ENCODE measurements at places on chromosomes 3 and 15.

DNA sequence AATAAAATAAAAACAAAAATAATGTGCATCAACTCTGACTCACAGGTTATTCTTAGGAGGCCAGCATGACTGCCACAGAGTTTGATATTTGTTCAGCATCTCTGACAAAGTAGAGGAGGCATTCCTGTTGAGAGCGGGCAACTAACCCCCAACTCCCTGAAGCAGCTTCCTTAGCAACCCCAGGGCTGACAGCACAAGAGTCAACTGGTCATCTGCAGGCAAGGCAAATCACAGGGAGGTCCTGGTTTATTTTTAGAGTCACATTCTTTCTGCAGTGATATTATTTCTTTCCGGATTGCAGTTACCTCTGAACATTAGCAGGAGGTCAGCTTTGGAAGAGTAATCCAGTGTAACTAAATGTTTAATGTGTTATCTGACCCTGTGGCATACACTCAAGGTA is 273.0 kb downstream of the PLCL2 start:
- DNase-seq, result no peak

DNA sequence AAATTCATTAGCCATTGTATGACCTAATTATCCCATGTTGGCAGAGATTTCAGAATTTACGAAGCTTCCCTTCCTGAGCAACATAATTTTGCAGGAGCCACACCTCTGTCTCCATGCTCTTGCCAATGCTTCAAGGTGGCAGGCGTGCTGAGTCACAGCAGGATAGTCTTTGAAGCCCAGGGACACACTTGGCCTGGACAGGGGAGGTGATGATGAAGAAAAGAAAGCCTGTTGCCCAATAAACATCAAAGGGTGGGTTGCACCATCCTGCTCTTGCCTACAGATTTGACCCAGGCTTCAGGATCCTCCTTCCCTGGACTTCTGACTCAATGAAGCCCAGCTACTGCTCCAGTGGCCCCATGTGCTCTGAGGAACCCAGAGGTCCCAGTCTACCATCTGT is 117.1 kb downstream of the MINAR1 start:
- peak; percentile 17 for DNase-seq

DNA sequence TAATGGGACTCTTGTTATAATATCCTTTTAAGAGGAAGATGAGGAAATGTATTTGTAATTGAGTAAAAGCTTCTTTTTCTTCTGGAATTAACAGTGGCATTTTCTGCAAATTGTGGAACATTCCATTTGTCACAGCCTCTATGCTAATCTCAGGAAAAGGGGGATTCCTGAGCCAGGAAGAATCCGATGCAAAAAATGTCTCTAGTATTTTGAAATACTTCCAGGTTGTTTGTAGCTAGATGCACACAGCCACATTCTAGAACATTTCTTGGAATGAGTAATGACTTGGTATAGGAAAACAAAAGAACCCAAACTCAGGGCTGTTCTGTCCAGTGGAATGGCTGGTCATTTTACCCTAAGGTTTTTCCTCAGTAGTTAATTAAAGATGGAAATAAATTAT is 98.5 kb upstream of the SLC2A2 start:
- DNase-seq, result no peak

- DNase-seq, result no peak
Measured at GRCh38 chr3:55756976-55757375, 269.9 kb upstream of the WNT5A start.

- DNase-seq, result no peak
Measured at GRCh38 chr15:66761726-66762595, 59.9 kb downstream of the SMAD6 start.

- DNase-seq, result no peak
Measured at GRCh38 chr15:101614001-101614585, 38.1 kb downstream of the TM2D3 start.

DNA sequence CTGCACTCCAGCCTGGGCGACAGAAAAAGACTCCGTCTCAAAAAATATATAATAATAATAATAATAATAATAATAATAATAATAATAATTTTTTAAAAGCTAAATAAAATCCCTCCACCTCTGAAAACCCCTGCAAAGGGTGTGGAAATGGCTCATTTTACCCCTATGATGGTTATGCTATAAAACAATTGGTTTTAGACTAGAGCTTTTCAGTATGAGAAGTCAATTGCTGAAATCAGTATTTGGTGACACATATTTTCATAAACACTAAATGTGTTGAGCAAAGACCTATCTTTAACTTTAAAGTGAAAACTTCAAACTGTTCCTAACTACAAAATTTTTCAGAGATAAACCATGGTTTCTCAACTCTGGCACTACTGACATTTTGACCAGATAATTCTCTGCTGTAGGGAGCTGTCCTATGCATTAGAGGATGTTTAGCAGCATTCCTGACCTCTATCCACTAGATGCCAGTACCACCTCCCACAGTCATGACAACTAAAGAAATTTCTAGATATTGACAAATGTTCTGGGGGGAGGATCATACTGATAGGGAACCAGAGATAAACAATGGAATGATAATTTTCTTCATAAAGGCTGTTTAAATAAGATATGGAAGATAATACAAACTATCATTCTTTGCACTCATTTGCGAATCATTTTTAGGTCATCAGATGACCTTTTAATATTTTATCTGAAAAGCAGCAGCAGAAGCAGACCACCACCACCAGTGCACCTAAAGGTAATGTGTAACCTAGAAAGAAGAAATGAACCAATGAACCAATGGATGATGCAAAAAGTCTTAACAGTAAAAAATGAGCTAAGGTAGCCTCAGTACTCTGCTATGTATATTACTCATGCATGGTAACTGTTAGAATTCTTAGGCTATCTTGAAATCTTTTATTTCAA is 13.8 kb downstream of the PTPN9 start:
- no peak for DNase-seq

DNA sequence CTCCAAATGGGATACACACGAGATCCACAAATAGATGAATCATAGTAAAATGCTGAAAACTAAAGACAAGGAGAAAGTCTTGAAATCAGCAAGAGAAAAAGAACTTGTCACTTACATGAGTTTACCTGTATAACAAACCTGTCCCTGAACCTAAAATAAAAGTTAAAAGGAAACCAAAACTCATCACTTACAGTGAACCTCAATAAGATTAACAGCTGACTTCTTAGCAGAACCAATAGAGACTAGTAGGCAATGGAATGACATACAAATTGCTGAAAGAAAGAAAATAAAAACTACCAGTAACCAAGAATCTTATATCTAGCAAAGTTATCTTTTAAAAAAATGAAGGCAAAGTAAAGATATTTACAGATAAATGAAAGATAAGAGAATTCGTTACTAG is 27.4 kb downstream of the SEC22A start:
- peak; percentile 22 for DNase-seq

DNA sequence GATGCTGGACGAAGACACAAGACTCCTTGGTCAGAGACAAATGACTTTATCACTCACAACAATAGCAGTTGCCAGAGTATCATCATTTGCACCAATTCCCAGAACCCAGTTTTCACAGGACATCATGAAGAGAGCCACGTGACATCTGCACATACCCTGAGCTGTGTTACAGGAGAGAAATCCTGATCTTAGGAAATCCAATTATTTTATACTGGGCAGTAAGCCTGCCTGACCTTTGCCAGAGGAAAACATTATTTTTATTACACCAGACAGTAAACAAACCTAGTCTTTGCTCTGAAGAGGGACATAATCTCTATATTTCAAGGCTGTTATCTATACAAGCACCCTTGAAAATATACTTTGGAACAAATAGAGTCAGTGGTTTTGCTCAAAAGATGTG is 77.4 kb downstream of the ZBBX start:
- DNase-seq, result no peak

DNA sequence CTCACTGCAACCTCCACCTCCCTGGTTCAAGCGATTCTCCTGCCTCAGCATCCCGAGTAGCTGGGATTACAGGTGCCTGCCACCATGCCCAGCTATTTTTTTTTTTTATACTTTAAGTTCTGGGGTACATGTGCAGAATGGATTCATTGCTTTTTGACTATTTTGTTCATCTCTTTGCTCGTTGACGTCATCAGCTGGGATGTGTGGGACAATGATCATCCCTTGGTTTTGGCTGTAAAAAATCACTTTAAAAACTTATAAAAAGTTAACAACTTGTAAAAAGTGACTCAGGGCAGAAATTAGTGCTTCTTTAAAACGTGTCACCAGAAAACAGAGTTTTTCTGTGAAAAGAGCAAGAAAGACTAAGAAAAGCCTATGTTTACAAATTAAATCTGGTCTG is 37.8 kb downstream of the IGSF10 start:
- no peak for DNase-seq

- DNase-seq, result no peak
Measured at GRCh38 chr15:57961919-57962318, 103.6 kb downstream of the ALDH1A2 start.

- no peak for DNase-seq
Measured at GRCh38 chr3:117547956-117548550, 838.5 kb downstream of the TUSC7 start.

GRCh38 chr3:126816986-126817777 is 113.1 kb downstream of the CHCHD6 start:
- DNase-seq, result no peak

GRCh38 chr15:100663086-100663914 is 60.9 kb downstream of the ASB7 start:
- peak; percentile 56 for DNase-seq

GRCh38 chr3:33718595-33718907 is 497 bp upstream of the CLASP2 start:
- DNase-seq, result peak; percentile 20

DNA sequence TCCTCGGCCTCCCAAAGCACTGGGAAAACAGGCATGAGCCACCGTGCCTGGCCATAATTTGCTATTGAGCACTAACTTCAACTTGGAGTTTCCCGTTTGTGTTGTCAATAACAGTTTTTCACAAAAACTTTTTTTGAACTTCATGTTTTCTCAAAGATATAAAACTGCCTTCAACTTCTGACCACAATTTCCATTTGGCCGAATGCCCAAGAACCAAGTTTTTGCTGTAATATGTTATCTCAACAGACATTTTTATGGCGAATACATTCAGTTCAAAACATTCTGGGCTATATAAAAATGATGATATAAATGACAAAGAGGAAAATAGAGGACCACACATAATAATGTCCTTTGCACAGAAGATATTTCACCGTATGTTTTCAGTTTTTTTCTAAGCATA is 56.4 kb downstream of the NEDD4 start:
- DNase-seq, result no peak

GRCh38 chr3:149221783-149222517 is at the start of gene CP:
Gene CP (minus strand): TSS chr3:149221829. CDS start chr3:149221792, 37 bp downstream.
- no peak for DNase-seq

- DNase-seq, result no peak
Measured at GRCh38 chr15:93366387-93367100, 277.5 kb upstream of the RGMA start.

DNA sequence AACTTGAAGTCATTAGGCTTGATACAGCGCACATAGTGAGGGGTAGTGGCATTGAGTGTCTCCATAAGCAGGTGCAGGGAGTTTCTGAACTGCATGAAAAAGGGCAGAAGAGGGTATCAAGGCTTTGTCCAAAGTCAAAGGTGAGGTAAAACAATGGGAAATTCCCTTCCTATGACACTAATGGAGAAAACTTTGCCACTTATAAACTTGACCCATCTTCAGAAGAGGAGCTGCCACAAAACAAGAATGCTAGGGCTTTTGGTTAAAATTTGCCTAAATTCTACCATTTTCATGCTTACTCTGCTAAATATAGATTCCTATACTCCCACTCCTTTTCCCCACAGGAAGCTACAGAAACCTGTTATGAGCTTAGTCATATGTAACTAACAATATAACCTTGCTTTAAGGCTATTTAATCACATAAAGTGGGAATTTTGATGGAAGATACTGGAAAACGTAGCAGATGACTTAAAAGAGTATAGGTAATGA is 87.5 kb upstream of the MYO5C start:
- DNase-seq, result no peak

DNA sequence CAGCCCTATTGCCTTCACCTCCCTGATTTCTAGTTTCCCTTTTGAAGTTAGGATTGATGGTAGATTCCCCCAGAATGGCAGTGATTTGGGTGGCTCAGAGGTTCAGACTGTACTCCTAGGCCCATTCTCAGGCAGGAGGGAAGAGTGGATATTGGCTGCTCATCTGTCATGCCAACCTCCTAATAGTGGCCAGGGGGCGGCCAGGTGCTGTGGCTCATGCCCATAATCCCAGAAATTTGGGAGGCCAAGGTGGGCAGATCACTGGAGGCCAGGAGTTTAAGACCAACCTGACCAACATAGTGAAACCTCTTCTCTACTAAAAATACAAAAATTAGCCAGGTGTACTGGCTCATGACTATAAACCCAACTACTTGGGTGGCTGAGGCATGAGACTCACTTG is 11.3 kb downstream of the RRP9 start:
- no peak for DNase-seq

DNA sequence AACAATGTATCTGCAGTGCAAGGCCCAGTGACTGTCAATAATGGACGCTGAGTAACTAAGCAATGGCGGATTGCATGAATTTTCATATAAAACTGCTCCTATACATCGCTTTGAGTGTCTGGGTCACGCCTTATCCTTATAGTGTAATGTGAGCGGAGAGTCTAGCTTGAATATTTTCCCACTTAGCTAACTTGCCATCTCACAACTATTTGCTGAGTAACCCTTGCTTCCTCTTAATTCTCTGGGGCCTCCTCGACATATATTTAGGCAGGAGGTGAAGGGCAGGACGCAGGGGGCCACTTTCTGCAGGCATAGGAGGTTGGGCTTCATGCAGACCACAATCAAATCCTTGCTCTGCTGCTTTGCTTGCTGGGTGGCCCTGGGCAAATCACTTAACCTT is 24.0 kb downstream of the ST8SIA2 start:
- DNase-seq, result no peak

- DNase-seq, result no peak
Measured at GRCh38 chr3:18558507-18558906, 133.4 kb upstream of the SATB1 start.

DNA sequence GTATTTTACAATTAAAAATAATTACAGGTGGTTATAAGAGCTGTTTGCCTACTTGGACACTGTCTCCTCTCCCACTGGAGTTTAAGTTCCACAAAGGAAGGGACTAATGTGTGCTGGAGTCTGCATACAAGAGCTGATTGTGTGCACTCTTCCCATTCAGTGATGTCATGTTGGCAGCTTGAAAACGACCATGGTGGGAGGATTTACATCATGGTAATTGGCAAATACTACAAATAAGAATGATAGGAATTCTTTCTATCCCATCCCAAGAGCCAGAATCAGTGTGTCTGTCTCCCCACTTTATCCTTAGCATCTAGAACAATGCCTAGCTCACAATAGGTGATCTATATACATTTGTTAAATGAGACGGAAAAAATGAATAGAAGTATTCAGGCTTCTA is 14.1 kb downstream of the ITGA11 start:
- DNase-seq, result no peak

- DNase-seq, result no peak
Measured at GRCh38 chr3:175902226-175902625, 1043.1 kb downstream of the NAALADL2 start.

DNA sequence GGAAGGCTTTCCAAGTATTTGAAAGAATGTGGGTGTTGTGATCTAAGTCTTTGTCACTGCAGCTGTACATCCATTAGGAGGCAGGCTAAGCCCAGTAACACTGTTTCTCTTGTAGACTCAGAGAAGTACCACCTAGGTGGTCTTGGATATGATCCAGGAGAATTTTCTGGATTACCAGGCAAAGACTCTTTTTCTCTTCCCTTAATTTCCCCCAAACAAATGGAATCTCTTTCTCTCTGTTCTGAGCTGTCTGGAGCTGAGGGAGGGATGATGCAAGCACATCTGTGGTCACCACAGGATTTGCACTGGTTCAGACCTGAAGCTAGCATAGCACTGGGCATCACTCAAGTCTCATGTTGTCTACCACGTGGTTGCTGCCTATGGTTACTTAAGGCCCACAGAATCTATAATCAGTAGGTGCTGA is 227.6 kb downstream of the NECTIN3 start:
- no peak for DNase-seq

Data from SW480 (cell line).